Type B pancreatic cell (in vitro differentiated cells): ENCODE measurements at places on chromosomes 4 and X. TPM values are rescaled to one million over a fixed set of nuclear protein-coding genes. Genes with fewer than 3 reads are reported as not detected.
A peak's percentile ranks its signal among the peaks of the same experiment; 100 is the strongest.

GRCh38 chr4:123556526-123556925 lies 159.9 kb downstream of the SPRY1 start:
- H3K4me3 ChIP-seq, result peak overlapping the region; percentile 79
- H3K27ac ChIP-seq, result peak overlapping the region; percentile 96
- H3K36me3 ChIP-seq, result no peaks in the 10 kb centered on the region
- no peak for DNase-seq
- H3K27me3 ChIP-seq, result no peaks in the 10 kb centered on the region

- no peak overlapping the region for H3K27ac ChIP-seq
- no peaks in the 10 kb centered on the region for H3K4me1 ChIP-seq
- H3K27me3 ChIP-seq, result no peaks in the 10 kb centered on the region
- no peak for DNase-seq
- no peaks in the 10 kb centered on the region for H3K36me3 ChIP-seq
Measured at GRCh38 chr4:36322921-36323354, 41.5 kb downstream of the DTHD1 start.

GRCh38 chr4:84494076-84494475 lies 5.0 kb downstream of the NKX6-1 start:
- no peak for DNase-seq
- peaks cover 8% of the 10 kb centered on the region for H3K36me3 ChIP-seq
- H3K27me3 ChIP-seq, result peaks cover 93% of the 10 kb centered on the region
- peaks cover 26% of the 10 kb centered on the region for H3K4me1 ChIP-seq
- H3K27ac ChIP-seq, result no peak overlapping the region

GRCh38 chr4:181964731-181965130 lies 278.5 kb upstream of the TENM3 start:
- DNase-seq, result no peak
- H3K27me3 ChIP-seq, result no peaks in the 10 kb centered on the region
- no peak overlapping the region for H3K4me3 ChIP-seq
- no peak overlapping the region for H3K27ac ChIP-seq
- H3K4me1 ChIP-seq, result peaks cover 12% of the 10 kb centered on the region
- no peaks in the 10 kb centered on the region for H3K36me3 ChIP-seq

DNA sequence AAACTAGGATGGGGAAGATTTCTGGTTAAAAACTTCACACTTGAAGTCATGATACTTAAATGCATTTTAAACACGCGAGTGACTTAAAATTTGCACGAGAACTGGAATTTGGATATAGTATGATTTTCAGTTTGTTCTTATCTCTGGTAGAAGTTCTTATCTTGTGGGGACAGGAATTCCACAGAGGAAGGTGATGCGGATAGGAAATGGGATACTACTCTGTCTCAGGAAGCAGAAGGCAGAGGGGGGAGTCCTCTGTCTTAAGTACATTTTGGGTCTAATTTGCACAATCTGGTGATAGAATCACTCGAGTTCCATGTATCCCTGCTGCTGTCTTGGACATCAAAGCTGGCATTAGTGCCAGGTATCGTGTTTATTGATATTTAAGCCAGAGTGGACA lies 53.3 kb downstream of the TLL1 start:
- peaks cover 4% of the 10 kb centered on the region for H3K27me3 ChIP-seq
- H3K4me1 ChIP-seq, result no peaks in the 10 kb centered on the region
- H3K27ac ChIP-seq, result no peak overlapping the region
- H3K36me3 ChIP-seq, result no peaks in the 10 kb centered on the region
- DNase-seq, result no peak

DNA sequence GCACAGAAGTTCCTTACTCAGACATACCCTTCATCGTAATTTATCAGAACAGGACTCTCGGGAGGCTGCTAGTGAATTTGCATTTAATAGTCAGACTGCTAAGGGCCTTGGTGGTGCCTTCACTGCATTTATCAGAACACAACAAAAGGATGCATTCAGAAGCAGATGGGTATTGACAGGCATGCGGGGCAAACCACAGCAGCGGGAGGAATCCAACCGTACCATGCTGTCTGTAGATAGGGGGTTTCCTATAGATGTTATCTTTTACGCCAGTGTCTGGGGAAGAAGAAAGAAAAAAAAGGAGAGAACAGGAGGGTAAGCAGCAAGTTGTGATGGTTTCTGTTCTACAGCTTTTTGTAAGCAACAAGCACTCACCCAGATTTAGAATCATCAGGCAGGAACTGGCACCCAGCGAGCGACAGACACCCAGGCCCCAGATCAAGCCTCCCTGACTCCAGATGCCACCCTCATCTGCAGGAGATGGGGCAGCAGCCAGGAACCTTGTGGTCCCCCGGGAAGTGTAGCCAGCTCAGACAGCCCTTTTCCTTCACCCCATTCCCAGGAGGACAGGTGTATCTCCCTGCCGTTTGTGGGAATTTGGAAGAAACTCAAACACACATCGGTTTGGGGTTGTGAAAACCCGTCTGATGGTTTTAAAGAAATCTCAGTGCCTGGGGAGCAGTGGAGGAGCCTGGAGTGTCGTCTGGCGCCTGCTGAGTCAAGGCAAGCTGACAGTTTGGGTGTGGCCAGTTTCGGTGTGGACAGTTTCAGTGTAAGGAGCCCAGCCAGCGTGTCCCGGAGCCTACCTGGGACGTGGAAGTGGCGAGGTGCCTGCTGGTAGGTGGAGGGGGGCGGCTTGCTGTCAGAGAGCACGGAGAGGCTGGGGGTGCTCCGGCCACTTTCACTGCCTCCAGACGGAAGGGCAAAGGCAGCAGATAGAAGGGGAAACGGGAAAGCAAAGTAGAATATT lies 80.0 kb upstream of the AFAP1 start:
- peak overlapping the region; percentile 54 for H3K4me3 ChIP-seq
- peaks cover 8% of the 10 kb centered on the region for H3K4me1 ChIP-seq
- no peaks in the 10 kb centered on the region for H3K36me3 ChIP-seq
- no peak for DNase-seq
- H3K27me3 ChIP-seq, result peaks cover 2% of the 10 kb centered on the region

DNA sequence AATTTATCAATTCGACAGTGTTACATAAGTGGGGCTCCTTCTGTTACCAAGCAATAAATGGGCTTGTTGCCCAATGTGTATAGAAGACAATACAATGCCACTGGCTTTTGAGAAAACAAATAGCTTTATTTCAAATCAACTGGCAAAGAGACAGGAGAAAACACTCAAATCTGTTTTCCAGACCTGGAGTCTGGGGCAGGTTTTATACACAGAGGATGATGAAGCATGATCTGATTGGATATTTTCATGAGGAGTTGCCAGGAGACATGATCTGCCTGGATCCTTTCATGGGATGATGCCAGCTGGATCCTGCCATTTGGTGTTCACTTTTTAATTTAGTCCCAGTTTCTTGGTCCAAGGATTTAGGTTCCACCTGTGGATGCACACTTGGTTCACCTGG lies 287.9 kb downstream of the CXXC4 start:
- no peaks in the 10 kb centered on the region for H3K36me3 ChIP-seq
- H3K4me3 ChIP-seq, result no peak overlapping the region
- H3K27ac ChIP-seq, result no peak overlapping the region
- no peak for DNase-seq
- no peaks in the 10 kb centered on the region for H3K4me1 ChIP-seq

DNA sequence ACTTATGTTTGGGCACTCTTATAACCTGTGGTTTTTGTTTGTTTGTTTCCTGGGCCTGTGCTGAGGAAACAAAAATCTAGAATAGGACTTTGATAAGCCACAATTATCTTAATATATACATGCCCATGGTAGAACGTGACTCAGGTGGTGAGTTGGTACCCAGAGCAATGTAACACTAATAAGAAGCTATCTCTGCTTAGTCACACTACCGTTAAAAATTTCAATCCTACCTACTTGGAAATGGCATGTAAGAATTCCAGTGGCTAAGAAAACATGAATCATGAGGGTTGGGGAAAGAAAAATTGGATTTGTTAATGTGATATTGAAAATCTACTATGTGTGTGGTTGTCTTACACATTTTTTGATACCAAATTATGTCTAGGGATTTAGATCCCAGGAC lies 30.5 kb upstream of the ADGRG2 start:
- no peak overlapping the region for H3K27ac ChIP-seq
- no peaks in the 10 kb centered on the region for H3K36me3 ChIP-seq
- H3K4me3 ChIP-seq, result no peak overlapping the region

DNA sequence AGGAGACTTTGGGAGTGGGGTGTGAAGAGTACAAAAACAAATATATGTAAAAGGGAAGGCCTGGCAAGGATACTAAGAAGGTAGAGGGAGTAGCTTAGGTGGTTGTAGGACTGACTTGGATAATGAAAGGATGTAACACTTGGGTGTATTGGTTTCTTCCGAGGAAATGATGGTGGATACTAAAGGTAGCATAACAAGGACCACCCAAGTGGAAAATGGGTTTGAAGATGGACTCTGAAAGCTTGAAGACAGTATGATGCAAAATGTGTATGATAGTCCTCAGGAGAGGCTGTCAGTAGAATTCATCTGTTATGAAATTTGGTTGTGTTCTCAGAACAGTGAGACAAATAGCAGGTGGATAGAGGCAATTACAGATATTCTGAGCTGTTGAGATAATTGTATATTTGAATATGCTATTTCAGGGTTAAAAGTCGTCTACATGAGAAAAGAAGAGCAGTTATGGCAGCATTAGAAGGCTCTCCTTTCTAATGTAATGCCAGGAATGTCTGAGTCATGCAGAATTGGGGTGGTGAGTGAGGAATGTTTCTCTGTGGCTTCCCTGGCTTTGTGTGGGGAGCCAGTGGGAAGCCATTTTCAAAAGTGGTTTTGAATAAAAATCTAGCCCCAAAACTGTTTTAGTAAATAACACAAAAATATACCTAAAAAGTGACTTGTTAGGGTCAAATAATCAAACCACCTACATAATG lies 75.6 kb downstream of the FHIP1A start:
- H3K4me1 ChIP-seq, result peaks cover 3% of the 10 kb centered on the region
- H3K27ac ChIP-seq, result no peak overlapping the region
- no peak for DNase-seq

DNA sequence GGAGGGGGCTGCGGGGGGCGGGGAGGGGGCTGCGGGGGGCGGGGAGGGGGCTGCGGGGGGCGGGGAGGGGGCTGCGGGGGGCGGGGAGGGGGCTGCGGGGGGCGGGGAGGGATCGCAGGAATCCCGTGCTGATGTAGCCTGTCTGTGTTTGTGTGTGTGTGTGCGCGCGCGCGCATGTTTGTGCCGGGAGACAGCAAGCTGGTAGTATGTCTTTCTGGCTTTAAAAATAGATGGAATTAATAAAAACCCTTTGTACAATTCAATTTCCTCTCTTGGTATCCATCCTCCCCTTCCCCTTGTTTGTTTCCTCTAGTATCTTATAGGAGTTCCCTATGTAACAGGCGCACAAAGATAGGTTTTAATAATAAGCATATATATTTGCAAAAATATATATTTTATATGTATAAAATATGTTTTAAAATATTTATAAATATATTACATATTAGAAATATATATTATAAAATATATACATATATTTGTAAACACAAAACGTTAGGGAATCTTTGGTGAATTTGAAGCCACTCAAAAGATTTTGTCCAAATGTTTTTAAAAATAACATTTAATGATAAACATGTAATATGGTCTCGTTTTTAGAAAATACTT lies 782 bp downstream of the ARHGAP24 start:
- no peak for DNase-seq

GRCh38 chr4:107922486-107923473 lies 8.6 kb upstream of the CYP2U1 start:
- no peaks in the 10 kb centered on the region for H3K4me1 ChIP-seq
- no peak overlapping the region for H3K27ac ChIP-seq
- DNase-seq, result no peak
- H3K4me3 ChIP-seq, result no peak overlapping the region

- no peak overlapping the region for H3K4me3 ChIP-seq
- peaks cover 5% of the 10 kb centered on the region for H3K4me1 ChIP-seq
- peaks cover 34% of the 10 kb centered on the region for H3K36me3 ChIP-seq
Measured at GRCh38 chr4:147958489-147959065, 226.7 kb downstream of the ARHGAP10 start.

DNA sequence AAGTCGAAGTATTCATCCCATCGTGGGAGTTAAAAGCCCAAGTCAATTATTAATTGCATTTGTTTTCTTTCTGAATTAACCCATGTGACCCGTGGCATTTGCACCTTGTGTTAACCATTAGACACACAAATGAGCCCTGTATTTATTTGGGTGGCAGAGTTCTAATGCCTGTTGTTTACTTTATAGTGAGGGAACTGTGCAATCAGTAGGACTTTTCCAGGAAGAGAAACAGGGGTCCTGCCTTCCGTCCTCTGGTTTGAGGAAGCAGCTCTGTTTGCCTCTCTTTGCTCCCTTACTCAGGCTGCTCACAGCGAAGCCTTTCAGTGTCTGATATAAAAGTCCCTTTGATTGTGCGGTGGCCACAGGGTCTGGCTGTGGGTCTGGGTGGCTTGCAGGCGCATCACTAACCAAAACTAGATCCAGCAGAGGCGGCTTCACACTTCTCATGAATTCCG lies 263.6 kb downstream of the PTTG2 start:
- no peaks in the 10 kb centered on the region for H3K36me3 ChIP-seq
- H3K27ac ChIP-seq, result peak overlapping the region; percentile 45
- H3K4me1 ChIP-seq, result peaks cover 24% of the 10 kb centered on the region

GRCh38 chrX:129843459-129844306 lies at the start of gene ZDHHC9:
Gene ZDHHC9, minus strand, starts transcription at chrX:129843886. Its CDS starts 1,941 bp downstream, at chrX:129841945.
- peaks cover 5% of the 10 kb centered on the region for H3K36me3 ChIP-seq
- DNase-seq, result peak; percentile 87
- H3K27me3 ChIP-seq, result peaks cover 15% of the 10 kb centered on the region

GRCh38 chrX:47523297-47523696 lies 37.7 kb upstream of the ARAF start:
- peaks cover 4% of the 10 kb centered on the region for H3K27me3 ChIP-seq
- DNase-seq, result peak; percentile 87
- peak overlapping the region; percentile 82 for H3K4me3 ChIP-seq

Gene VEGFC
- 2.2 and 3.2 TPM in 2 replicates for total RNA-seq

- no peak overlapping the region for H3K4me3 ChIP-seq
- H3K27ac ChIP-seq, result no peak overlapping the region
- H3K27me3 ChIP-seq, result no peaks in the 10 kb centered on the region
- H3K36me3 ChIP-seq, result peaks cover 41% of the 10 kb centered on the region
- DNase-seq, result no peak
Measured at GRCh38 chrX:129493643-129494042, 29.6 kb downstream of the SMARCA1 start.

- no peak overlapping the region for H3K4me3 ChIP-seq
- no peak overlapping the region for H3K27ac ChIP-seq
- no peaks in the 10 kb centered on the region for H3K27me3 ChIP-seq
- no peaks in the 10 kb centered on the region for H3K36me3 ChIP-seq
- DNase-seq, result no peak
- no peaks in the 10 kb centered on the region for H3K4me1 ChIP-seq
Measured at GRCh38 chrX:8346892-8347291, 117.7 kb upstream of the VCX3B start.

DNA sequence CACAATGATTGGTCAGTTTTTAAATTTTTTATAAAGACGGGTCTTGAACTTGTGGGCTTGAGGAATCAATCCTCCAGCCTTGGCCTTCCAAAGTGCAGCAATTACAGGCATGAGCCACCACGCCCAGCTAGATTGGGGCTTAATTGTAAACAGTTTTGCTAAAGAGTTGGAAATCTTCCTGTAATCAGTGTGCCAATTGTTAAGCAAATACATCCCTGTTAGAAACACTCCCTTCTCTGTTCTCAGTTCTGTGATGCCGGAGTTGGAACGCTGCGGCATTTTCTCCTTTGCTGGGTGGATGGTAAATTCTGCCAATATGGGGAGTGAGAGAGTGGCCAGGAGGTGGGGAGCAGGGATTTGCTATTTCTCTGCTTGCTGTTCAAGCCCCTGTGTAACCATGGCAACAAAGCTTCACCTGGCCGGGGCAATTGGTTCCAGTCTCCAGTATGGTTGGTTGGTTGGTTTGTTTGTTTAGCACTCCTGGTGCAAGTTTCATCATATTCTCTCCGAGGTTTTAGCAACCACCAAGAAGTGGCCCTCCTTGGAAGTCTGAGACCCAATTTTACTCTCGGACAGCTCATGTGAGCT lies 3.0 kb upstream of the SPATA4 start:
- no peaks in the 10 kb centered on the region for H3K36me3 ChIP-seq
- DNase-seq, result no peak
- H3K27me3 ChIP-seq, result no peaks in the 10 kb centered on the region

GRCh38 chr4:1030031-1030430 lies 18.6 kb downstream of the FGFRL1 start:
- H3K36me3 ChIP-seq, result peaks cover 3% of the 10 kb centered on the region
- no peaks in the 10 kb centered on the region for H3K4me1 ChIP-seq
- H3K27ac ChIP-seq, result no peak overlapping the region
